ENCODE measurements at places on chromosomes 13 and 19.

- DNase-seq: no peak
Measured at GRCh38 chr13:106471957-106472543, 63.4 kb downstream of the EFNB2 start.

GRCh38 chr13:106630650-106631049, 62.7 kb upstream of the ARGLU1 start:
- no peak for DNase-seq

- DNase-seq: no peak
Measured at GRCh38 chr19:7925171-7925851, 624 bp downstream of the CTXN1 start.

DNA sequence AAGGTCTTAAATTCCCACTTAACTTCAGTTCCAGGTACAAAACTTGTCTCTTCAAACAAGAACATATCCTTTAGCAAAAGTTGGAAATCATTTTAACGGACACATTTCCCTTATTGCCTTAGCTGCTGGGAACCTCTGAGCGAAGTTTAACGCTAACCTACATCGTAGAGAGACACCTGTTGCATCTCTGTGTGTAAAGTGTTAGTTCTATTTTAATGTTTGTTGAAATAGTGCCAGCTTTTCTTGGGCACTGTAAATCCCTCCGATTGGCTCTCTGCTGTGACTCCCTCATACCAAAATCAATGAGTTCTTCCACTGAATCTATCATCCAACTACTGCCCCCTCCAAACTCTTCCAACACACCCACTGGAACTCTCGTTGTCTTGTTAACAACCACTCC, 2.3 kb upstream of the HIF3A start:
- no peak for DNase-seq

DNA sequence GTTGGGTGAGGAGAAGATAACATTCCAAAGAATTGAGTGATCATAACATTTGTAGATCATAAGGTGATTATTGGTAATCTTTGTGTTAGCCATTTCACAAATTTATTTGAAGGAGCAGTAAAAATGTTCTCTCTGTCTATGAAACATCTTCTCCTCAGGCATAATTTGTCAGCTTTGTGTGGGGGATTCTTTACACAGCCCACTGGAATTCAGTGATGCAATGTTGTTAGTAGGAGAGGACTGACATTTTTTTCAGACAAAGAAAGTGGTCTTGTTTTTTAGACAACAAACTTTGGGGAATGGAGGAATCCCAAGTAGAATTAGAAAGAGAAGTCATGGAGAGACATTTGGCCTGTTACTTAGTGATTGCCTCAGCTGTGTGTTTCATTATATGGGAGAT, 100.3 kb downstream of the ITGBL1 start:
- no peak for DNase-seq

DNA sequence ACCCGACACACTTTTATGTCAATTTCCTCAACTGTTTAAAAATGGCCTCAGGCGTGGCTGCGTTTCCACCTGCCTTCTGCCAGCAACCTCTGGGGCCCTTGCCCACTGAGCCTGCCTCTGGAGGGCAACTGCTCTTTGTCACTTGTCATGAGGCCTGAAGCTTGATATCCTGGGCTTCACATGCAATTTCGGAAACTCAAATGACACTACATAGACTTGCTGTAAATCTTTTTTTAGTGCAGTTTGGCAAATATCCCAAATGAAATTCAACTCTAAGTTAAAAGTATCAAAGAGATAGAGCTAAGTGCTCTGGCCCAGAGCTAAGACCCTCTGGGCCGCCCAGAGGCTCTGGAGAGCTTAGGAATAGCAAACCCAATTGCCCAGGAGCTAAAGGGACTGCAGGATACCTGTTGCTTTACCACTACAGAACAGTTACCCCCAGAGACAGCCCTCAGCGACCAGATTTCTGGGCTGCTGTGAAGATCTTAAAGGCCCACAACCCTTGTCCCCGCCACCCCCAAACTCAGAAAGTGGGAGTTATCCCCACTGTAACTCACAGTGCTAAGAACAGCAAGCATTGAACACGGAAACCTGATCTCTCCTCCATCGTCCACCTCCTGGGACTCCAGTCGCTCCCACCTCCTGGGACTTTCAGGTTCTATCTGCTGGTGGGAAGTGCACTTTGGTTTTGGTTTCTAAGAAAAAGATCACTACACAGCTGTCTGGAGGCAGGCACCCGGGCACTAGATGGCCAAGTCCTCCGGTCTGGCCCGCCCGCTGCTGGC, 19.4 kb downstream of the GJA3 start:
- no peak for DNase-seq

- DNase-seq: no peak
Measured at GRCh38 chr13:81021284-81021840, 680.4 kb upstream of the SPRY2 start.

GRCh38 chr13:52975161-52975560, 53.5 kb upstream of the OLFM4 start:
- DNase-seq: no peak

GRCh38 chr13:59300355-59301173, 863.2 kb downstream of the DIAPH3 start:
- DNase-seq: no peak

Data from AG09319 (cell line).